ENCODE measurements at places on chromosomes 3 and 15.

GRCh38 chr15:94131875-94132274 is 99.5 kb upstream of the MCTP2 start:
- no peak for DNase-seq

- no peak for DNase-seq
Measured at GRCh38 chr3:122996038-122996580, 31.5 kb downstream of the SEMA5B start.

DNA sequence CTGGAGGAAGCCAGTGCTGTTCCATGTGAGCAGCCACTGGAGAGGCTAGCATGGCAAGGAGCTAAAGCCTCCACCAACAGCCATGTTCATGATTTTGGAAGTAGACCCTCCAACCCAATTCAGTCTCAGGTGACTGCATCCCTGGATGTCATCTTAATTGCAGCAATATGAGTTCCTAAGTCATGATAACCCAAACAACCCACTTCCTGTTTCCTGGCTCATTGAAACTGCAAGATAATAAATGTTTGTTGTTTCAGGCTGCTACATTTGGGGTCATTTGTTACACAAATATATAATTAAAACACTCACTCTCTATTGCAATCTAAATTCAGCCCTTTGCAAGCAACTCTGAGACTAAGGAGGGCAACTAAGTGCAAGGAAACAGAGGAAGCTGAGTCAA is 62.4 kb upstream of the SLC24A5 start:
- no peak for DNase-seq

DNA sequence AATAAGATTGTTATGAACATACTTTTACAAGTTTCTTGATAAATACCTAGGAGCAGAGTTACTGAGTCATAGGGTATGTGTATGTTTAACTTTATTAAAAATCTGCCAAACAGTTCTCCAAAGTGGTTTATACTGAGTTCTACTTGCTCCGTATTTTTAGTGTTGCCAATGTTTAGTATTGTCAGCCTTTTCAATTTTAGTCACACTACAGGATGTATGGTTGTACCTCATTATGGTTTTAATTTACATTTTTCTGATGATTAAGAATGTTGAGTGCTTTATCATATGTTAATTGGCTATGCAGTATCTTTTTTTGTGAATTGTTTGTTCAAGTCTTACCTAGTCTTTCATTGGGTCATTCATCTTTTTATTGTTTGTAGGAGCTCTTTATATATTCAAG is 4.3 kb downstream of the TMOD3 start:
- no peak for DNase-seq

DNA sequence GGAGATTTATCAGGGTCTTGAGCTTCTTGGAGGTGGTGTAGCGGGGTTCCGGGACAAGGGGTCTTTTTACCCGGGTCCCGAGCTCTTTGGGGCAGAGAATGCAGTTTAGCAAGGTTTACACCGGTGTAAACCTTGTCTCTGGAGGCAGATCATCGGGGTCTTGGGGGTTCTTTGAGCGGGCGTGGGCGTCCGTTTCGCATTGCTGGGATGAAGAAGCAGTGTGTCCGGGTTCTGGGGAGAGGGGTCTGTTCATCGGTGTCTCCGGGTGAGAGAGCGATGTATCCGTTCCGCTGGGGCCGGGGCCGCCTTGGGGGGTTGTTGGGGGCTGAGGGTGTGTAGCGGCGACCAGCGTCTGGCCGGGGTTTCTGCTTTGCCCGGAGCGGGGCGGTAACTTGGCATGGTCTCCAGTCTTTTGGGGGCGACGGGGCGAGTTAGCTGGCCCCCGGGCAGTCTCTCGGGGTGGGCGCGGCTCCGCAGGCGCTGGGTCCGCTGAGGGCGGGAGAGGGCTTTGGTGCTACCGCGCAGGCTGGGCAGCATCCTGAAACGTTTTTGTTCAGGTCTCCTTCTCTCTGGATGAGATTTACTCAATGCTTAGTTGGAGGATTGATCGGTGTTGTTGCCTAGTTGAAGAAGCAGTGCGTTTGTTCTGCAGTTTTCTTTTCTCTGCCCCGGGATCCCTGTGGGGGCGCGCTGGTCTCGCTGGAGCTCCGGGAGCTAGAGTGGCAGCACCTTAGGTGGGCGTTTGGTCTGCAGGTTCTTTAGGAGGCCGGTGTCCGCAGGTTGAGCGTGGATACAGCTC is 843 bp downstream of the GLCE start:
- peak; percentile 69 for DNase-seq

DNA sequence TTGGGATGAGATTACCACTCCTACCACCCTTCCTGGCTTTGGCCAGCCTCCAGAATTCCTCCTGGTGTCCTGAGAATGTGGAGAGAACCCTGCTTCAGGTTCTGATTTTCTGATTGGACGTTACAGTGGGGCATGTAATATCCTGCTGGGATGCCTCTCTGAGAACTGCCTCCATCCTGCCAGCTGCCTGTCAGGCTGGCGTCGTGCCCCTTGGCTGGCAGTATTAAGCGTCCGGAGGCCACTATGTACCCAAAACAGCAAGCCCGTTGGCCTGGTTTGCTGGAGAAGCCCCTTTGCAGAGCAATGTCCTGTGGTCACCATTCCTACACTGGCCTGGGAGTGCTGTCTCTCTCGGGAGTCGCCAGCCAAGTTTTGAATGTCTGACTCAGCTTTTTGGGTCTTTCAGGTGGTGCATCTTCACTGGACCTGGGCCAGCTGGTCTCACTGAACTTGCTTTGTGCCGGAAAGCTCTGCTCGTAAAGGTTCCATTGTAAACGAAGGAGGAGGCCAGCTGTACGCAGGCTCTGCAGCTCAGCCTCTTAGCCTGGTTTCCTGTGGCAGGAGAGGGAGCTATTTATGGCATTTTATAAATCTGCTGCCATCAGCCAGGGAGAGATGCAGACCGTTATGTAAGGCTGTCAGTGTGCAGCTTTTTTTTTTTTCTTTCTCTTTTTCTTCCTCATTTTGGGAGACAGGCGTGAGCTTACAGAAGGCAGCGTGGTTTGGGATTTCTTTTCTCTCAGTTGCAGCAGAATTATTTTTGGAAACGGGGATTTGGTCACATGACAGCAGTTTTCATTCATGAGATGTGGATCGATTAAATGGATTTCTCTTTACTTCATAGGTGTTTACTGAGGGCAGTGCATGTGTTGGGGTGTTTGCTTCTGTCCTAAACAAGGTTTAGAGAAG is 19.0 kb upstream of the TRAK1 start:
- no peak for DNase-seq

GRCh38 chr3:177601152-177601551 is 403.9 kb upstream of the TBL1XR1 start:
- no peak for DNase-seq

GRCh38 chr3:196604548-196604947 is 34.9 kb upstream of the NRROS start:
- DNase-seq = peak; percentile 30

- DNase-seq = no peak
Measured at GRCh38 chr15:26661748-26662147, 111.1 kb downstream of the GABRB3 start.

Measured in ecto neural progenitor cell (in vitro differentiated cells).